ENCODE measurements at places on chromosomes 5 and 9. TPM values are rescaled to one million over a fixed set of nuclear protein-coding genes. Genes with fewer than 3 reads are reported as not detected.

The HSPB3 gene
- polyA plus RNA-seq = 2.3 TPM

The TMEM232 gene
- polyA plus RNA-seq = 6.6 TPM

The BHMT2 gene
- polyA plus RNA-seq = not detected

The LYSMD3 gene
- 12.0 TPM for polyA plus RNA-seq

The SPINK7 gene
- not detected for polyA plus RNA-seq

The TRUB2 gene
- polyA plus RNA-seq = 1.9 TPM

The JAKMIP2 gene
- polyA plus RNA-seq = 63.1 TPM

The S100Z gene
- not detected for polyA plus RNA-seq

The KCNV2 gene
- not detected for polyA plus RNA-seq

The CMYA5 gene
- polyA plus RNA-seq = 4.0 TPM

The AGXT2 gene
- not detected for polyA plus RNA-seq

The MAN2A1 gene
- 12.9 TPM for polyA plus RNA-seq

The SPATA31A3 gene
- polyA plus RNA-seq = not detected

The PGM5 gene
- polyA plus RNA-seq = 0.39 TPM

The CD14 gene
- 3.2 TPM for polyA plus RNA-seq

The FBLL1 gene
- 7.6 TPM for polyA plus RNA-seq

The MARCHF11 gene
- not detected for polyA plus RNA-seq

Measured in Purkinje cell (primary cell).